Hypothalamus (tissue), 51 donors: ENCODE measurements at places on chromosomes 5 and 9.

DNA sequence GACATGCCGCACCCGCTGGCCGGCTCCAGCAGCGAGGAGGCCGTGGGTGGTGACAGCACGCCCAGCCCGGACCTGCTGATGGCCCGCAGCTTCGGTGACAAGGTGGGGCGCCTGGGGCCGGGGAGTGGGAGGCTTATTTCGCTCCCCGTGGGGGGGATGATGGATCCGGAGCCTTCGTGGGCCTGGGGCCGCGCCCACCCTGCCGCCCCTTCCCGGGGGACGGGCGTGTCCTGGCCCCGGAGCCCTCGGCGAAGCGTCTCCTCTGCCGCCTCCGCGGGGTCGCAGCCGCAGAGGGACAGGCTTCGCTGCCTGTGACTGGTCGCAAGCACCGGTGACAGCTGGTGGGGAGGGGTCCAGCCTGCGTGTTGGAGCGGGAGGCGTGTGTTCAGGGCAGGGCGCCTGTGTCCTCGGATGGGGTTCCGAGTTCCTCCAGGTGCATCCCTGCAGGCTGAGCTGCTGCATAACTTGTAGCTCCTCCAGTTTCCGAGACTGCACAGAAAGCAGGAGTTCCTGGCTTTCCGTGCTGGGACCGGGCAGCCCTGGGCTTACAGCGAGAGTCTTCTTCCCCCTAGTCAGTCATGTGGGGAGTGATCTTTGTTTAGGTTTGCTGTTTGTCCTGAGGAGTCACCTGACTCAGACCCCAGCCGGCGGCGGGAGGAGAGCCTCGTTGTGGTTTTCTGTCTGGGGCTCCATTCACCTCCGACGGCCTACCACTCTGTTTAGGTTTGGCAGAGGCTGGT, 666 bp downstream of the SNX30 start:
- peak; percentile 51 for DNase-seq

GRCh38 chr5:2997179-2997578, 245.7 kb upstream of the IRX2 start:
- no peak for DNase-seq

GRCh38 chr9:138074516-138074915, 196.9 kb downstream of the CACNA1B start:
- DNase-seq = no peak

DNA sequence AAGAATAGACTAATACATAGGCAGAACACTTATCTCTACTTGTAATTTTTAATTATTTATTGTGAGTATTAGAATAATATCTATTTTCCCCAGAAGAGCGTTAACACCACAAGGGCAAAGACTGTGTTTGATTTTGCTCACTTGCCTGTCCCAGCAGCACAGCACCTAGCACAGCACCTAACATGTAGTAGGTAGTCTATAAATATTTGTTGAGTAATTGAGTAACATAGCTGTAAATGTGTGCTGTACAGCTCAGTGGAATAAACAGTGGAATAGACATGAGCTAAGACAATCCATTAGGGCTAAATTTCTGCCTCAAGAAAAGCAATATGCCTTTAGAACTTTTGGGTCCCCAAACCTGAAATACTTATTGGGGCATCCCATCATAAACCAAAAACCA, 49.3 kb upstream of the VCAN start:
- no peak for DNase-seq

DNA sequence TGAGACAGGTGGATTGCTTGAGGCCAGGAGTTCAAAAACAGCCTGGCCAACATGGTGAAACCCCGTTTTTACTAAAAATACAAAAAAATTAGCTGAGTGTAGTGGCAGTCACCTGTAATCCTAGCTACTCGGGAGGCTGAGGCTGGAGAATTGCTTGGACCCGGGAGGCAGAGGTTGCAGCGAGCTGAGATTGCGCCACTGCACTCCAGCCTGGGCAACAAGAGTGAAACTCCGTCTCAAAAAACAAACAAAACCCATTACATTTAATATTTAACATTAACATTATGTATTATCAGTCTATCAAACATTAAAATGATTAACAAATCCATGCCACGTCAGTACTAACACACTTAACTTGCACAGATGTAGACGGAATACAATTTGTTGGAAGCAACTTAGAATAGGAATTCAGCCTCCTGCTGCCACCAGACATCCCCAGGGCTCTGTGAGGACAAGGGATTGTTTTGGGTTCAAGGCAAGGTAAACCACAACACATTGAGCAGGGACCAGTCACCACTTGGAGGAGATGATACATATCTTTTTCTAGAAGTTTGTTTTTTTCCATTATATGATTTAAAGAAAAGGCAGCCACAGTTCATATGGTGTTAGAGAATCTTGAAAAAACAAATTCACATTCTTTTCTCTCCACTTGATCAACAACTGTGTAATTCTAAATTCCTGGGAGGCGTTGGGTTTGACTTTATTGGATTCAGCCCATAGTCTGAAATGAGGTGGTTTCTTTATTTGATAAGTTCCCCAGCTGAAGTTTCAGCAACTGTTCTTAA, 104.1 kb upstream of the BASP1 start:
- DNase-seq = no peak

DNA sequence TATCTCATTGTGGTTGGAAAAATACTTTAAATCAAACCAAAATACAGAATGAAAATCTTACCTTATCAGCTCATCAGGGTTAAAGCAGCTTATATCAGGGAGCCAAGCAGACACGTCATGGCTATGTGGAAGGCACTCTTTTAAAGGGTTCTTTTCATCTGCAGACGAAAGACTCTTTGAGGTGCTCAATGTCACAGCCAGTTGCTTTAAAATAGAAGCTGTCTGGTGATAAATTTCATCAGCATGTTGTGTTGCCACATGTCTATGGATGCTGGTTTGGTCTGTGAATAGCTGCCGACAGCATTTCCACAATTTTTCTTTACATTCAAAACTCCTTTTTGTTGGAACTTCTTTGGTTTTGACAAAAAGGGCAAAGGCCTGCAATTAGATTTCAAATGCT, 7.5 kb downstream of the TSTD2 start:
- DNase-seq = no peak

GRCh38 chr9:107862323-107862722, 372.8 kb upstream of the KLF4 start:
- DNase-seq = no peak

DNA sequence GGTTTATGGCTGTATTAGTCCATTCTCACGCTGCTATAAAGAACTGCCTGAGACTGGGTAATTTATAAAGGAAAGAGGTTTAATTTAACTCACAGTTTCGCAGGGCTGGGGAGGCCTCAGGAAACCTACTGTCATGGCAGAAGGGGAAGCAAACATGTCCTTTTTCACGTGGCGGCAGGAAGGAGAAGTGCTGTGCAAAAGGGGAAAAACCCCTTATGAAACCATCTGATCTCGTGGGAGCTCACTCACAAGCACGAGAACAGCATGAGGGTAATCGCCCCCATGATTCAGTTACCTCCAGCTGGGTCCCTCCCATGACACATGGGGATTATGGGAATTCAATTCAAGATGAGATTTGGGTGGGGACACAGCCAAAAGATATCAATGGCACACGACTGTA, 13.9 kb downstream of the LRRC70 start:
- no peak for DNase-seq

GRCh38 chr5:52893863-52894262, 95.3 kb upstream of the ITGA2 start:
- no peak for DNase-seq

DNA sequence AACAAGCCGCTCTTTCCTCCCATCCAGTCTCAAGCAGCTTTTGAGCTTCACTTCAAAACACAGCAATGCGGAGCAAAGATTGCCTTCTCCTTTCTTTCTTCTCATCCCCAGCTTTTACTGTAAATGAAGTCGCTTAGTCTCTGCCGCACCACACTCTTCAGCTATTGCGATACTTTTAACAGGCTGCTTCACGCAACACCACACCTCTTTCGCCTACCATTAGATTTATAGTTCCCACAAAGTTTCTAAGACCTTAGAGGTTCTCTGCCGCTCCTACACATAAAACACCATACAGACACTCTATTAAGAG, 711 bp downstream of the PGGT1B start:
- peak; percentile 41 for DNase-seq

DNA sequence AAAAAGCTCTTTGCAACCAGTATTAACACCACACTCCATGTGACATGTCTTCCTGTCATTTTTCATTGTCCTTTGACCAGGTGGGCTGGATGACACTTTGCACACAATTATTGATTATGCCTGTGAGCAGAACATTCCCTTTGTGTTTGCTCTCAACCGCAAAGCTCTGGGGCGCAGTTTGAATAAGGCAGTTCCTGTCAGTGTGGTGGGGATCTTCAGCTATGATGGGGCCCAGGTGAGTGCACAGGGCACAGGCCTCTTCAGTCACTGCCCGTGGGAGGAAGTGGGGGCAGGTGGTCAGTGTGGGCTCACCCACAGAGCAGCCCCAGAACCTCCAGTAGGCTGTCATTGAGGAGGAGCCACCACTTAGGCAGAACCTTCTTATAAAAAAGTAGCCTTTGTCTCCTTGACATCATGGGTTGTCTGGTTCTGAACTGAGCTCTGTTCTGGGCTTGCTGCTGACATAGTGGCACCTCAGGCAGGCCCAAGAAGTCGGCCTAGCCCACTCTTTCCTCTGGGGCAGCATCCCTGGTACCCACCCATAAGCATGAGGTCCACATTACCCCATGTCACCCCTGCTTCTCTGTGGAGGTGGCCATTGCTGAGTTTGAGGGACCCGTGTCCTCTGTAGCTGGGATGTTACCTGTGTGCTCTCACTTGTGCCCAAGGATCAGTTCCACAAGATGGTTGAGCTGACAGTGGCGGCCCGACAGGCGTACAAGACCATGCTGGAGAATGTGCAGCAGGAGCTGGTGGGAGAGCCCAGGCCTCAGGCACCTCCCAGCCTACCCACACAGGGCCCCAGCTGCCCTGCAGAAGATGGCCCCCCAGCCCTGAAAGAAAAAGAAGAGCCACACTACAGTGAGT, 39.3 kb downstream of the SECISBP2 start:
- DNase-seq = no peak

- no peak for DNase-seq
Measured at GRCh38 chr5:54908774-54909525, 76.4 kb downstream of the ESM1 start.

DNA sequence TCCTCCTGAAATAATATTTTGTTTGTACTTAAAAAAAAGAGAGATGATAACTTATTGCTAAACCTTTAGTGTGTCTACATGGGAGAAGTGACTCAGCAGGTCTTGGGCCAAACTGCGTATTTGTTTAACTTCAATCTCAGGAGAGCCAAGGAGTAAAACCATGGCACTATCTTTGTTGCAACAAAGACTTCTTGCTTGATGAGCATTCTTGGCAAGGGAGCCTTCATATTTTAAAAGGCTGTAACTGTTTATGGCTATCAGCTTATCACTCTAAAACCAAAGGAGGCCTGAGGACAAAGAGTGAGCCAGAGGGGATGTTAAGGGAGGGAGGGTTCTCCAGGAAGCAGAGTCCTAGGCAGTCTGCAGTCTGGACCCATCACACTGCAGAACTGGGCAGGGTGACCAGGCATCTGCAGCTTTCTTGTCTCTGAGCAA, 216.2 kb upstream of the S1PR3 start:
- DNase-seq = no peak

DNA sequence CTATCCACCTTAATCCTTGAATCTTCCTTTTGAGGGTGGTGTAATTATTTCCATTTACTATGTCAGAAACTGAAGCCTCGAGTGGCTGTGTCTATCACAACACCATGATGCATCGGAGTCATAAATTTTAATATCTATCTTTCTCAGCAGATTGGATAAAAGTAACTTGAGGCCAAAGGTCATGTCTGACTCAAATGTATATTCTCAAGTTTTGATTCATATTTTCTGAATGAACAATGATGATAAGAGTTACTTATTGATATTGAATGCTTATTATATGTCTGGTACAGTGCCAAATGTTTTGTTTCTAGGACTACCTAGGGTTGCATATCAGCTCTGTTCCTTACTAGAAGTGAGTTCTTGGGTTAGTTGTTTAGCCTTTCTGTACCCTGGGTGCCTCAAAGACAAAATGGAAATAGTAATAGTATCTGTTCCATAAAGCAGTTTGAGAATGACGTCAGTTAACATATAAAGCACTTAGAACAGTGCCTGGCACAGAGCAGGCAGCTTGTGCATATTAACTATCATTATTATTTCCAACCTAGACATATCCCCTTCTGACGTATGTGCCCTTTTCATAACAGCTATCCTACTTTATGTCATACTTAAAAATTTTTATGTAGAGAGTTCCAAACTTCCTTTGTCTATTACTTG, 42.6 kb downstream of the PRDM6 start:
- DNase-seq = no peak

GRCh38 chr9:9791611-9792010, 821.2 kb downstream of the PTPRD start:
- DNase-seq = no peak

- no peak for DNase-seq
Measured at GRCh38 chr9:93479726-93480125, 26.3 kb upstream of the FAM120AOS start.

DNA sequence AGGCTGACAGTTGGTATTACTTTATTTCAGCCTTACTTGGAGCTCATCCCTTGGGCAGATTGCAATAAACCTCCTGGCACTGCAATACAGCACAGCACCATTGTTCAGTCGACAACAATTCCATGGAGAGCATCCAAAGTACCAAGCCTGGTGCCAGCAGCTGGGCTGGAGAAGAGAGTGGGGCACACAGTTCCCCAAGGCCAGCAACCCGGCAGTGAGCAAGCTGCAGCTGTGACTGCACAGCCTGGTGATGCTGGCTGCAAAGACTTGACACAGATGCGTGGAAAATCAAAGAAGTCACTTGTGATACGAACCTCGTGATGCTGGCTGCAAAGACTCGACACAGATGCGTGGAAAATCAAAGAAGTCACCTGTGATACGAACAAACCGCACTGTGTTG, 125.4 kb downstream of the ATPSCKMT start:
- peak; percentile 83 for DNase-seq

- no peak for DNase-seq
Measured at GRCh38 chr9:77770340-77770739, 122.2 kb upstream of the GNA14 start.

- DNase-seq = no peak
Measured at GRCh38 chr5:176157656-176158055, 80.6 kb upstream of the SIMC1 start.

DNA sequence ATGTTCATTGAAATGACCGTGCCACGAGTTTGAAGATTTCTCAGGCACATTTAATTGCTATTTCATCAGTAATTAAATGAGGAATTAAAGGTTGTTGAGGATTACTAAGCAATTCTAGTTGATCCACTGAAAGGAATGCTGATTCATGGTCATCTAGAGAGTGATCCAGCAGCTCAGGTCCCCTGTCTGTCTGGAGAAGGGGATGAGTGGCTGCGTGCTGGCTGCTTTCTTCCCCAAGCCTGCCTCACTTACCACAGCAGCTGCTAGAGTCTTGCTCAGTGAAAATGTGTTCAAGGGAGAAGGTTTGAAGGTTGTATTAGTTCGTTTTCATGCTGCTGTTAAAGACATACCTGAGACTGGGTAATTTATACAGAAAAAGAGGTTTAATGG, 7.8 kb upstream of the TGFBI start:
- no peak for DNase-seq

DNA sequence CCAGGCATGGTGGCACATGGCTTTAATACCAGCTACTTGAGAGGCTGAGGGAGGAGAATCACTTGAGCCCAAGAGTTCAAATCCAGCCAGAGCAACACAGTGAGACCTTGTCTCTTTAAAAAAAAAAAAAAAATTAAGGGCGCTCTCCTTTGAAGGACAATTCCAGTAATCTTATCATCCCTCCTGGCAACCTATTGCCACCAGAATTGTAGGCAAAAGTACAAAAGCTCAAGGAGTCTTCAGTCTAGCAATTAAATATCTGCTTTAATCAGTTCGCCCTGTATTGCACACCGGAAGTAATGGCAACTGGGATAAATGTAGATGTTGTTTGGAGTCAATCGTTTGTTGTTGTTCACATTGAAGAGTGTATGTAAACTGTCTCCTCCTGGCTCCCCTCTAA, 7.7 kb downstream of the SNX18 start:
- no peak for DNase-seq

- DNase-seq = no peak
Measured at GRCh38 chr5:100424787-100425186, 110.4 kb upstream of the FAM174A start.
